Hepatocyte (in vitro differentiated cells): ENCODE measurements at places on chromosomes 13 and 19. TPM values are rescaled to one million over a fixed set of nuclear protein-coding genes. Genes with fewer than 3 reads are reported as not detected.

The ONECUT3 gene
- 0.03 and 0.08 TPM in 2 replicates for total RNA-seq

The ZNF154 gene
- 10.7 and 11.1 TPM in 2 replicates for total RNA-seq

The RETN gene
- total RNA-seq: not detected in 2 replicates

GRCh38 chr19:6766357-6767080, 716 bp downstream of the SH2D3A start:
- DNase-seq: no peak

DNA sequence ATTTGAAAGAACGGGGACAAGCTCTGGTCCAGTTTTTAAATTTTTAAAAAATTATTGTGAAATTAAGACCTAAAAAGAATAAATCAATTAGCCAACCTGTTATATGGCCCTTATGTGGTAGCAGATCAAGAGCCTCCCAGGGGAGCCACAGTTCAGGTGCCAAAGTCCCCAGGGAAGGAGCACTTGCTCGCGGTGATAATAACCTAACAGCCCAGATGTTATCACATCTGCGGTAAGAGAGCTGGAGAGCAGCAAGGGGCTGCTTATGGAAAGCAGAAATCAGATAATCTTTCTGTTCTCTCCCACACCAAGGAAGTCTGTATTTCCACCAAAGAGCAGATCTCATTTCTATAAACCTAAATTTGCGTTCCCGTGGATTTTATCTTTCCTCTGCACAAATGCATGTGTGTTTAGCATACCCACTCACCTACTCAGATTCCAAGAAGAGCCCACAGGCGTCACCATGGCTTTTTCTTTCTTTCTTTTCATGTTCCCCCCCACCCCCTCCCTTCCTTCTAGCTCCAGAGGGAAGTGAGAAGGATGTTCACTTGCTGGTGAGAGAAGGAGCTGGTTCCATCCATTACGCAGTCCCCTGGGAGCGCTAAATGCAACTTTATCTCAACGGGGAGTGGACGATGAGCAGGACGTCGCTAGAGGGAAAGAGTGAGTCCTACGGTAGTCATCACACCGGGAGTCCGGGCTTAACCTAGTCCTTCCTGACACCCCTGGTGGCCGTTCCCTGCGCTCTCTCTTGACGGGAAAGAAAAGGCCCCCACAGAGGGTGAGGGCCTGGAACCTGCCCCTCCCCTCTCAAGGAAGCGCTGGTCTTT, 1.6 kb upstream of the POU4F1 start:
- DNase-seq: no peak

- DNase-seq: no peak
These were observed 1.4 kb upstream of the MAG start for GRCh38 chr19:35290381-35291127.

- peak; percentile 65 for DNase-seq
These were observed 39.3 kb upstream of the IGFL1 start for GRCh38 chr19:46189971-46190888.

DNA sequence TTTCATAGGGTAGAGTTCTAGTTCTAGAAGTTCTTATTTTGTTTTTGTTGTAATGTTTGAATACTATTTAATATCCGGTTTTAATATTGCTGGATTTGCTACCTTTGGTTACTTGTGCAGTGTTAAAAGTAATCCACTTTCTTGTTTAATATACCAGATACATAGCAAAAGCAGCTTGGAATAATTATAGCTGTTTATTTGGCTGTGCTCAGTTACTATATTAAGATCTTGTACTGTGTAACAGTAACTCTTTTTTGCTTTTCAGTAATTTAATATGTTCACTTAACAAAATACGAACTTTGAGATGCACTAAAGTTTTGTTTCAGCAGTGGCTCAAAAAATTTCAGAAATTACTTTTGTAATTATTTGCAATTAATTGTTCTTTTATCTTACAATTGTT, 50.9 kb downstream of the AKAP11 start:
- DNase-seq: no peak

- DNase-seq: no peak
These were observed 39.7 kb downstream of the USP12 start for GRCh38 chr13:27131906-27132305.

GRCh38 chr13:49436890-49437289, 7.0 kb downstream of the CAB39L start:
- DNase-seq: peak; percentile 20

DNA sequence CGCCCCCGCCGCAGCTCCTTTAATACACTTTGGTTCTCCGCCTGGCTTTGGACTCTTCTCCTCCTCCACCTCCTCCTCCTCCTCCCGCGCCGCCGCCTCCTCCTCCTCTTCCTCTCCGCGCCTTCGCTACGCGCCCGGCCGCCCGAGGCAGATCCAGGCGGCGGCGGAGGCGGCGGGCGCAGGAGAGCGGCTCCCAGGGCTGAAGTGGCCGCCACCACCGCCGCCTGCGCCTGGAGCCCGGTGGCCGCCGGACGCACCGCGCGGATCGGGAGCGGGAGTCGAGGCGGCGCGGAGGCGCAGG, at the start of gene ZIC2:
Gene ZIC2, plus strand, starts transcription at position 50 of the 301 bp plus-strand sequence. CDS start 281 bp downstream, outside the sequence.
- peak; percentile 21 for DNase-seq

DNA sequence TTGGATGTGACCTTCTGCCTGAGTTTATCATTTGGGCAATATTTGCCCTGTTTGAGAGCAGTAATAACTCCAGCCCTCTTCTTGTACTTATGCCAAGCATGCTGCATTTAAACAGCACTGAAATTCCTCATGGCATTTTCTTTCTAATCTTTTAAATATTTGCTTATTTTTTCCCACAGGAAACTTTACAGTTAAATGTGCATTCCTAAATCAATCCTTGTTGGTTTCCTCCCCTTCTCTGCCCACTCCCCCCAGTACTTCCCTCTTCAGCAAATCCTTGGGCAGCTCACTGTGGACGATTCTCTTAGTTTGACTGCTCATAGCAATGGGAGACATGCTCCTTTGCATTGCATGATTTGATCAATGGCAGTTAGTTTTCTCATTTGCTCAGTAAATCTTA, 68.7 kb downstream of the RAP2A start:
- no peak for DNase-seq

DNA sequence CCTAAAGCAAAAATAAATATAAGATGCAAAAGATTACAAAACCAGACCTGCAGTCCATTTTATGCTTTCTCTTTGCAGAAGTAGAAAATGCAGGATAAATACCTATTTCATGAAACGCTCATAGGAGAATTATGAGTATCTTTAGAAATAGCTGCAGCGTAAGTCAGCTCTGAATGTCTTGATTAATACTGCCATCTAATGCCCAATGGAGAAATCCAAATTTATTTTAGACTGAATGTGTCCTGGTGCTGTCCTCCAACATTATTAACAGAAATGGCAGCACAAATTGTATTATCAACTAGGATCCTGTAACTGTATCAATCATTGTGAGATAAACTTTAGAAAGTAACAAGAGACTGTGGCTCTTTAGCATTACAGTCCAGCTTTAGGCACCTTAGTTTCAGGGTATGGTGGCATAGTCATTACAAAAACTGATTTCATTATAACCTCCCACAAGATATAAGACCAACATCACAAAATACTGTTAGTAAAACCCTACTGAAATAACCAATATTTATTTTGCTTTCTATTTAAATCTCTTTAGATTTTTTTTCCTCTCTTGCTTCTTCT, 162.1 kb upstream of the MIR17HG start:
- no peak for DNase-seq

DNA sequence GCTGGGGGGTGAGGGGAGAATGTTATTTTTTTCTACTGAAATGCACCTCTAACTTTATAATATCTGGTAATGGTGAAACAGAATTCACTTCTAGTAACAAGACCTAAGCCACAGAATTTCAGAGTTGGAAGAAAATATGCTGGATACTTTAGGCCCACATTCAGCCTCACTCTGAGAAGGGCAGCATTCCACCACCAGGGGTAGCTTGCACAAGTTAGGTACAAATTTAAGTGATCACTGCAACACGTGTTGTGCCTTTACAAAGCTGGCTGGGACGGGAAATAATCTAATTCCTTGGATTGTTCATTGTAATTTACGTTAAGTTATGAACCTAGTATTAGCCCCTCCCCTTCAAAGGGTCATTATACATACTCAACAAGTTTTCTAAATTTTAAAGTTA, 192.3 kb downstream of the RGCC start:
- no peak for DNase-seq

DNA sequence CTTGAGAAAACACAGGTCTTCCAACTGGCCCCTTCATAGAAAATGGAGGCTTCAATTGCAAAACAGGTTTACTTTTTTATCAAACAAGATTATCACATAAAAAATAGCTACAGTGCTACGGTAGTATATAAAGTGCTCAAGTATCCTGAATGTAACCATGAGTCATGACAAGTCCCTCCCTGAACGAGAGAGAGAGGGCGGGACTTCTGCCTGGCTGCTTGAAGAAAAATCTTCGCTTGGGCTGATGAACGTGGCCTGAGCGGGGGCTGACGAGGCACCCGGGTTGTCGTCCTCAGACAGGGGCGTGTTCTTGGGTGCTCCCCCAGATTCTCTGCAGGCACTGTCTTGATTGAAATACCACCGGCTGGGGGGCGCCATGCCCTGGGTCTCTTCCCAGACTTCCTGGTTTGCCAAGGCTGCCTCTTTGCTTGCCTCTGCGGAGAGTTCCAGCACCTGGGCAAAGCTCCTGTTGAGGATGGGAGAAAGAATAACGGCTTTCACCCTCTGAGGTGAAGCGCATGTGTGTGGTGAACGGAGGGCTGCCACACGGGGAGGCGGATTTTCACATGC, 23.2 kb upstream of the CPAMD8 start:
- no peak for DNase-seq
